ENCODE measurements at places on chromosomes 16 and 17.

DNA sequence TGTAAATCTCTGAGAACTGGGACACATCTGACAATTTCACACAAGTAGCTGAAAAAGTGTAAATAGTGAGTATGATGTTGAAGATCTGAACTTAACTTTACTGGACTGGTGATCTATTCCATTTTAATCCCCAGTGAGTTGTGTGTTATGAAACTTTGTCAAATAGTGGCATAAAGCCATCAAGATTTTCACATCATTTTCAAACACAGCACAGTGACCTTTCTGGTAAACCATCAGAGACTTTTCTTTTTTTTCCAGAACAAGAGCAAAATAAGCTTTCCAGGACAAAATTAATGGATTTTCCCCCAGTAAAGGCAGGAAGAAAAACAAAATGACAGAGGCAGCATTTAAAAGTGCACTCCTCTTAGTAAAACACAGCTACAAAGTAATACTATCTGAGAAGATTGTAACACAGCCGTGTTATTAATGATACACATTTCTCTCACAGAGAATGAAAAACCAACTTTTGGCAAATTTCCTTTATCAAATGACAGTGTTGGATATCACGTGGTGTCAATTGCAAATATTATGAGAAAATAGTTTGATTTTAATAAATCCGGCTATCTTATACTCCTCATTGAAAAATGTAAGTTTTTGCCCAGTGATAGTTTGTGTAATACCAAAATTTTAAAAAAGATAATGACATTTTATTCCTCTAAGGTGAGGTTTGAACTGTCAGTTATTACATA lies 16.8 kb upstream of the COL1A1 start:
- DNase-seq: no peak

DNA sequence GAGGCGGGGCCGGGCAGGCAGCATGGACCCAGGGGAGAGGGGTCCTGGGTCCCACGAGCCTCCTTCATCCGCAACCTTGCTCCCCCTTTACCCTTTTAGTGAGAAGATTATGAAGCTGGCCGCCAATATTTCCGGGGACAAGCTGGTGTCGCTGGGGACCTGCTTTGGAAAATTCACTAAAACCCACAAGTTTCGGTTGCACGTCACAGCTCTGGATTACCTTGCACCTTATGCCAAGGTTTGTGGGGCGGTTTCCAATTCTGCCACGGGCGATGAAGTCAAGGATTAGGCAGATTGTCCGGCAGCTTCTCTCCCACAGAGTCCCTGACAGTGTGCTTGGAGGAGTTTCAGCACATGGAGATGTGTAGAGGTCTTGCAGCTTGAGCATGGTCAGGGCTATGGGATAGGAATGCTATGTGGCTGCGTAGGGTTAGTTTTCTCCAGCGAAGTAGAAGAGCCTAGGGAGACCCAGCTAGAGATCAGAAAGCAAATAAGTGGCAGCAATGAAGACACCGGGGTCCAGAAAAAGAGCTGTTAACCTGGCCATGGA lies 598 bp downstream of the NIP7 start:
- DNase-seq: no peak

DNA sequence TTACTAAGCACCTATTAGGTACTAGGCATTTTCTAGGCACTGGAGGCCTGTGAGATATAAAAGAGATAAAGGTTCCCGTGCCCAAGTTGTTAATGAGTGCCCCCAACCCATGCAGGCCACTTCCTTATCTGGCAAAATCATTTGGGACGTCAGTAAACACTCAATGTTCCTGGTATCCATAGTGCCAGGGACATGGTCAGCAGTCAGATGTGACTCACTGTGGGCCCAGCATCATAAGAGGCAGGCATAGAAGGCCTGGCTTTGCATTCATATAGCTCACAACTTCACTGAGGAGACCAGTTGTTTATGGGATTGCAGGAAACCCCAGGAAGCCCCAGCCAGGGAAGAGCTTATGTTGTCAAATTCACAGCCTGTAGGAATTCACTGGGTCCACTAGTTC lies 81.1 kb downstream of the MRC2 start:
- no peak for DNase-seq

DNA sequence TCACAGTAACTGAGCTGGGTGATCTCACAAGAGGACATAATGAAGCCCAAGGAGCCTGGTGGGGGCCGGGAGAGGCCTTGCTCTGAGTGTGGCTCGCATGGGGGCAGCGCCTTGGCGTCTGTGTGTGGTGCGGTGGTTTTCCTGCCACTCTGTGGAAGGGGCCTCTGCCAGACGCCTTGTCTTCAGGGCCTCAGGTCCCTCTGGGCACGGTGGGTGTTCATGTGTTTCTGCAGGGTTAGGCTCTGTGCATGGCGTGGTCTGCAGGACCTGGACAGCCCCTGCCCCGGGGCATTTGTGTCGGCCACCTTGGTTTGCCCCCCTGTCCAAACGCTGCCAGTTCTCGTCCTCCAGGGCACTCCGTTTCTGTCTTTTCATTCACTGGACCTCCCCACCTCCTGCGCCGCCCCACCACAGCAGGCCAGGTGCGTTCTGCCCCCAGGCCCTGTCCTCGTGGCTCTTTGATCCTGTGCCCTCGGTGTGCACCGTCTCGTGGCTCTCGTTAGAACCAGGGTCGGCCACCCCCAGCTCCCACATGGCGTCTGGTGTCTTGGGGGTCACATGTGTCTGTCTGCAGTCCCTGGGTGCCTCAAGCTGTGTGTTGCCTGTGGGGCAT lies 43.7 kb upstream of the ZNF750 start:
- no peak for DNase-seq

DNA sequence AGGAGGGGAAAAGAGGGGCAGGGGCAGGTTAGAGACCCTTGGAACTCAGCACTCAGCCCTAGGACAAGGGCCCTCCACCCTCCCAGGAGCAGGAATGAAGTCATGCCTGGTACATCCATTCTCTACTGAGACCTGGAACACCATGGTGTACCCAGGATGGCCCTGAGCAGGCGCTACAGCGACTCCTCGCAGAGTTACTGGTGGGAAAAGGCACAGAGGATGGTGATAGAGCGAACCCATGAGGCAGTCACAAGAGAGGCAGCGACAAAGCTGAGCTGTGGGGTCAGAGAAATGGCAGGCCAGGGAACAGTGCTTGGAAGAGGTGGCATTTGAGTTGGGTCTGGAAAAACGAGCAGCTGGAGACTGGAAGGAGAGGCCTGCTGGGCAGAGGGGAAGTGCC lies 37.5 kb downstream of the SRCIN1 start:
- DNase-seq: no peak

- peak; percentile 93 for DNase-seq
Measured at GRCh38 chr17:40551091-40551878, 14.0 kb downstream of the CCR7 start.

DNA sequence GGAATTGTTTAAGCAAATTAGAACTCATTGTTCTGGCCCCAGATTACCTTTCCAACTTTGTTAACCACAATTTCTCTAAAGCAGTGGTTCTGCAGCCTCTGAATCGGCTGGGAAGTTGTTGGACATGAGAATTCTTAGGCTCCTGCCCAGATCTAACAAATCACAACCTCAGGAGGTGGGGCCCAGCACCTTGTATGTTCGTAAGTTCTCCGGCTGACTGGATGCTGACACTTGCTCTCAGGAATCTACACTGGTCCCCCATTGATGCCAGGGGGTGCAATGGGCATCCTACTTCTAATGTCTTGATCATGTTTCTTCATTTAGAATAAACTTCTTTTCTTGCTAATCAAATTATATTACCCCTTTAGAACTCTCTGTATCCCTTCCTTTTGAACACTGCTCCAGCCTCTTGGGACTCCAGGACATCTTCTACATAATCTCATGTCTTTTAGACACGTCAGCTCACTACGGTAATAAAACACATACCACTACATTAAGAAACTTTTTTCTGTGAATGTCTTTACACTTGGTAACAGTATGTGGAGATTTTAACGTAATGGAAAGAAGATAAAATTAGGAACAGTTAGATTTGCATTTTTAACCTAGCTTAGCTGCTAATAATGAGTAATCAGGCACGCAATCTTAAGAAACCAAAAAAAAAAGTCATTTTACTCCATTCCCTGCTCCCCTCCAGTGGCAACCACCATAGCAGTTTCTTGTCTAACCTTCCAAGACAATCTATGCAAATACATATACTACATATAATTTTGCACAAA lies 143.2 kb downstream of the ITFG1 start:
- no peak for DNase-seq
